Stimulated activated CD4-positive, alpha-beta T cell treated with anti-CD3 and anti-CD28 coated beads, TNF-alpha, amount 100 ng/mL, for 24 hours (primary cell): ENCODE measurements at places on chromosomes 2 and 18.

DNA sequence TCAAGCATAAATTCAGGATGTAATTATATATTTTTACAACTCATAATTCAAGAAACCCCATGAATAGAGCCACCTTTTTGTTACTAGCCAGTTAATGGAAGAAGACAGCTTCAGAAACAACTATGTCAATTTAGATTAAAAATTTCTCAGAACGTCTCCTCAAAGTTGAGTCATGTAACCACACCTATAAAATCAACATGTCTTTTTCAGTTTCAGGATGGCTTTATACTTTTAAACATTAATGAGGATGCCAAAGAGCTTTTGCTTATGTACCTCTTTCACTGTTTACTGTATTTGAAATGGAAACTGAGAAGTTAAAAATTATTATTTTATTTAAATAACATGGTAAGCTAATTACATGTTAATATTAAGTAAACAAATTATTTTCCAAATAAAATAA is 280.1 kb downstream of the PTH2R start:
- no peak for DNase-seq

GRCh38 chr18:44643004-44643403 is 37.7 kb upstream of the SETBP1 start:
- DNase-seq = no peak

GRCh38 chr2:14123436-14124103 is 508.9 kb upstream of the LRATD1 start:
- DNase-seq = no peak

DNA sequence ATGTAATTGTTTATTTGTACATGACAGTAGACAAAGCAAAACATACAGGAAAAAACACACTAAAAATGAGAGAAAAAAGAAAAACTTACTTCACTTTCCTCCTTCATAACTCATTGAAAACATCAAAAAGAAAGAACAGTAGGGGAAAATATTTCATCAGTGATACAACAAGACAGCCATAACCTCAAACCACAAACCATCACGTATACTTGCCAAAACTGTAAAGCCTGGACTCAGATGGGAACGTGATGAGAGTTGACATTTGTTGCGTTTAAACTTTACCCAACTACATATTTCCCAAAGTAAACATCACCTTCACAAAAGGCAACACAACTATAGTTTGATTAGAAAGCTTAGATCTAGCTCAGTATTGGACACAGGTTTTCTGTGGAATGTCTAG is 278.2 kb upstream of the COL3A1 start:
- no peak for DNase-seq

DNA sequence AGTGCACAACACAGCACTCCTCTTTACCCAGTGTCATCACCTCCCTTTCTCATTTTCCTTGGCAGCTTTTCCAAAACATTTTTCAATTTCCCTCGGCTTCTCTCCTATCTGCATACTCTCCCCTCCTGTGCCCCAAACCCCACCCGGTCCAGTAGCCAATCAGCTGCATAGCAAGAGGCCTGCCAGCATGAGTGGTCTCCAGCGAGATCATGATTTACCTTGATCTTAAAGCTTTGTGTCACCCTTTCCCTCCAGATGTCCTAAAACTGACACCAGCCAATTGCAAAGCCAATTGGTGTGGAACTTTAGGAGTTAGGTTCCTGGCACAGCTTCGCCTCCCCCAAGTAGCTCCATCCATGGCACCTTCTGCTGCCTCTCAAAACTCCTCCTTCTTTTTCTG is 45.2 kb upstream of the SH3RF3 start:
- DNase-seq = no peak

DNA sequence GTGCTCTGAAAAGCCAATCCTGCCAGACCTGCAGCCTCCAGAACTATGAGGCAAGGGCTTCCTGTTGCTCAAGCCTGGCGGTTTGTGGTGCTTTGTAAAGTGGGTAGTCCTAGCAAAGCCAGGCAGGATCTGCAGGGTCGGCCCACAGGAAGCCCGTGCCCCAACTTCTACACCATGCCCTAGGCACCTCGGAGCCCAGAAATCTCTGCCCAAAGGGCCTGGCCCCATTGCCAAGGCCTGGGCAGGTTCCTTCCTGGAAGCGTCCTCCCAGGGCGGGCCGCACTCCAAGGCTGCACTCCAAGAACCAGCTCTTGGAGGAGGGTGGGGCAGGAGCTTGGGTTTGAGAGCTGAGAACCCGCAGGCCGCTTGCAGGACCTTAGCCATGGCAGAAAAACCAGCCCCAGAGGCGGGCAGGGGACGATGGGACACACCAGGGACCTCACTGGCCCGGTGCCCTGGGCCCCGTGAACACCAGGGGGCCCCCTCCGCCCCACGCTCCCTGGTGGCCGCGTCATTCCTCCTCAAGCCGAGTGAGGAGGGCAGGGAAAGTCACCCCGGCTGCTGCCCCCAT is 37.2 kb upstream of the ID2 start:
- DNase-seq = no peak

- DNase-seq = no peak
These were observed 702.9 kb upstream of the ACVR2A start for GRCh38 chr2:147141930-147142329.

- DNase-seq = no peak
These were observed 229.5 kb downstream of the ATAD2B start for GRCh38 chr2:23697256-23698075.

DNA sequence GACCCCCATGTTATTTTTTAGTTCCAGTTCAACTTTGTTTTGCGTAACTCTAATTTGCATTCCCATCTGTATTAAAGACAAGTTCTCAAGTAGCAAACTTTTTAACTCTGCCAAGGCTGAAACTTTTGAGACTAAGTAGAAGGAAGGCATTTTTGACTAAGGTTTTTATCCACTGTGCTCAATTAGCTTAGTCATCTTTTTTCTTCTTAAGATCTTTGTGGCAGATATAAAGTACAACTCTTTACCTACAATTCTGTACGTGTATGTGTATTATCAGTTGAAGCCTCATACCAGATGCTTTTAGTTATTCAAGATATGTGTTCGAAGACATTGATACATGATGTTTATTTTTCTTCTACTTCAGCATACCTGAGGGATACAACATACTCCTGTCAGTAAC is 41.6 kb downstream of the CREB1 start:
- no peak for DNase-seq

DNA sequence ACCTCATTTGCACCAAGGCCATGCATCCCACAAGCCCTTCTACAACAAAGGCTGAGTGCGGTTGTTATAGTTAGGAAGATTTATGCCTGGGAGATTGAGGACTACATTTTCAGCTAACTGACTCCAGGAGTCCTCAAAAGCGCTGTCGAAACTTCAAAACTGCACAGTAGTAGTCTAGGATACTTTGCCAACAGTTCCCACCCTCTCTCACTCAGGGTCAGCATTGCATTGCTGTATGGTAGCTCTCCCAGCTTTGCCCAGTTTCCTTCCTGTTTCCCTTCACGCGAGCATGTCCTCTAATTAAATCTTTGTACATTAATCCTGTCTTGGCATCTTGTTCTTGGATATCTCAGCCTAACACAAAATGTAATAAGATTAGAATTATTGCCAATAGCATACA is 420.6 kb upstream of the UBE2E3 start:
- no peak for DNase-seq

DNA sequence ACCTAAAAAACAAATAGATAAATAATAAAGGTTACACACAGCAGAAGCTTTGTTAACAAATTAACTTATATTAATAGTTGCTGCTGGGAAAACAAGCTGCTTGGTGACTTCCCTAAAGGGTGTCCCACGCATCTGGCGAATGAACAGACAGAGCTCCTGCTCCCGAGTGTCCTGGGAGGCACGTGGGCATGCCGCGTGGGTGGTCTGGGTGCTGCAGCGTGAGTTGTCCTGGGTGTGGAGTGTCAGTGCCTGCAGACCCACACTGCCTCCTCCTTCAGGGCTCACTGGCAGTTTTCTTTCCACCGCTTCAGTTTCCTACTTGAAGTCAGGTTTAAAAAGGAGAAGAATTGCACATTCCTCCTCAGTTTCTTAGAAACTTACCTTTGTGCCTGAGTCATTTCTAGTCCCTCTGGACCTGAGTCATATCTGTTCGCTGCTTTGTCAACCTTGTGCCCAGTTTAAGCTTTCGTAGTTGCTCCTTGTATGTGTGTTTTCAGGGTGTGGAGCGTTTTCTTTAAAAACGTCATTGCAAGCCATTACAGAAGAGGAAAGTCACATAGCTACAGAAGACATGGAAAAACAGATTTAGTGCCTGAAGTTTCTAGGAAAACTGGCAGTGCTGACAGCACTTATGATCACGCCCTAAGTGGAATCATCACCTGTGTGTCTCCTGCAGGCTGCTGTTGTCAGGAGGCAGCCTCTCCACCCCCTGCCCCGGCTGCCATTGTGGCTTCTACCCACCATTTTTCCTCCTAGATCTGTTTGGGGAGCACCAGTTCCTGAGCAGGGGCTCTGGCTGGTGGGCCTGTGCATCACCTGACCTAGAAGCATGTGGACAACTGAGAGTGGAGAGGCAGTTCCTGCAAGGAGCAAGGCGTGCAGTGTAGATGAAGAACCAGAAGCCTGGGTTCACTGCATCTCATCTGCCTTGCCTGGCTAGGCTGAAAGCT is 24.5 kb downstream of the IMPA2 start:
- DNase-seq = no peak

GRCh38 chr2:230907361-230908091 is 17.5 kb downstream of the GPR55 start:
- DNase-seq = no peak

DNA sequence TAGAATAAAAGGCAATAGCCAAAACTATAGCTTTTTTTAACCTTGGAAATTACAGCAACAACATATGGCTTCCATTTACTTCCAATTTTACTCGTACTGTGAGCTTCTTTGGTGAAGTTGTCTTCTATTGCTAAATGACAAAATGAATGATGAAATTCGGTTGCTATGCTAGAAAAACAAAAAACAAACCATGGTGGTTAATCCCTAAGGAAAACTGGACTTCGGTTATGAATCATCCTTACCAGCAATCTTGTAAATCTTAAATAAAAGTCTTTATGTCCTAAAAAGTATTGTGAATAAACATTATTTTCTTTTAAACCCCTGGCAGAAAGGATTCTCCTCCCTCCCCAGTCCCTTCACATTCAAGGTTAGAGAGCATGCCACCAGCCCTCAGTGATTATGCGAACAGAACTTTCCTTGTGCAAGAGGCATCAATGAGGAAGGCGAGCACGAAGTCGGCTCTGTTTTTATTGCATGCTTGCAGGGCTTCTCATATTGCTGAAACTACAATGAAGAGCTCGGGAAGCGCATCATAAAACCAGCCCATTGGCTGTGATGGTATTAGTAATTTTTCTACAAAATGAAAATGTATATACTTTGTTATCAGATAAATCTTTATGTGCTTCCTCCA is 62.9 kb downstream of the ZNF521 start:
- no peak for DNase-seq

GRCh38 chr2:71240794-71241193 is 13.9 kb upstream of the PAIP2B start:
- DNase-seq = no peak

GRCh38 chr2:201964631-201965206 is 68.9 kb upstream of the FZD7 start:
- DNase-seq = no peak

DNA sequence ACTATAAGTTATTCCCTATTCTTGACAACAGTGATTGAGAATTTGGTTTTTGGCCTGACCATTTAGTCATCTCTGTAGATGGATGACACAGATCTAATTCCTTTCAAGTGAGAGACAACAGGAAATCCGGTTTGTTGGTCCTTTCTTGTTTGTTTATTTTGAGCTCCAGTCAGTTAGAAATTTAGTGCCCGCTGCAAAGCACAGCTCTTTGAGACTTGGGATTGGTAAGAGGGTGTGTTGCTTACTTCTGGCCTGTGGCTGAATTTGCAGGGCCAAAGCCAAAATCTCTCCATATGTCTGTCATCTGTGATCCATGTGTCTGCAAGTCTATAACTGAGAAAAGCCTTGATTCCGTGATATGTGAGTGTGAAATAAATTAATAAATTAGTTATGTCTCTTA is 74.3 kb downstream of the BIN1 start:
- no peak for DNase-seq

DNA sequence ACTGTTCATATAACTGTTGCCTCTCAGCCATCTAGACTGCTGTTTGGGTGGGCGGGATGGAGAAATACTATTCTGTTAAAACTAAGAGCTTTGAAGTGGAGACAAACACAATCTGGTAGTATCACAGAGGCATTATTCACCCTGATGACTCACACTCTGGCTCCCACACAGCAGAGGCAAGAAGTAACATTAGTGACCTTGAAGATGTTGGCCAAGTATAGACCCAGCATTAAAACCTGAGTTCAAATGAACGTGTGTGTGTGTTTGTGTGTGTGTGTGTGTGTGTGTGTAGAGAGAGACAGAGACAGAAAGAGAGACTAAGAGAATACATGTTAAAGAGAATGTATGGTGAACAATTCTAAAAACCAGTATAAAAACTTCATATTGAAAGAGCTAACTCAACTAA is 22.5 kb upstream of the ACVR1 start:
- DNase-seq = peak; percentile 47

DNA sequence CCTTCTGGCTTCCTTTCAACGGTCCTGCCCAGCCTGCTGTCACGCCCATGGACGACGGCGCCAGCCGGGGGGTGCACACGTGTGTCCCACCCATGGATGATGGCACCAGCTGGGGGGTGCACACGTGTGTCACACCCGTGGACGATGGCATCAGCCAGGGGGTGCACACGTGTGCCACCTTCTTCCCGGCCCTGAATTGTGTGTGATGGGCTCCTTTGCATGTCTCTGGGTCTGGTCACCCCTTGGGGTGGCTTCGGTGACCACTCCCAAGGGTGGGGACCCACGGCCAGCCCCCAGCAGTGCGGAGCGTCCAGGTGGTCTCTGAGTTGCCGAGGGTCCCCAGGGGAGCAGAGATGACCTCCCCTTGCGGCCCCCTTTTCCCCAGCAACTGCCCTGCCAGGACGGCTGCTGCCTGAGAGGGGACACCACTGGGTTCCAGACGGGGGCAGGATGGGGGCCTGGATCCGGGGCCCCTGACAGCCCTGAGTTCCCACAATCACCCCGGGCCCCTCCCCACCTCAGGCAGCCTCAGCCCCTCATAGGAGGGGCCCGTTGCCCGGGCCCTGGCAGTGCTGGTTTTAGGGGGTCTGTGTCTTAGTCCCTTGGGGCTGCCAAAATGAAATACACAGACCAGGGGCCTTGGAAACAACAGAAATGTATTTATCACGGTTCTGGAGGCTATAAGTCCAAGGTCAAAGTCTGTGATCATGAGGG is 9.4 kb downstream of the NEU4 start:
- DNase-seq = no peak

GRCh38 chr2:44546459-44547127 is 184.8 kb downstream of the CAMKMT start:
- no peak for DNase-seq

- DNase-seq = no peak
These were observed 5.6 kb downstream of the HAAO start for GRCh38 chr2:42786561-42787345.

GRCh38 chr18:23850215-23850614 is 161.0 kb downstream of the LAMA3 start:
- no peak for DNase-seq

GRCh38 chr2:237312021-237312755 is 101.8 kb downstream of the COL6A3 start:
- DNase-seq = no peak

- DNase-seq = no peak
These were observed 81.0 kb upstream of the ACVR2A start for GRCh38 chr2:147763861-147764260.
